Stimulated activated CD4-positive, alpha-beta T cell treated with anti-CD3 and anti-CD28 coated beads, Interleukin-15, amount 100 ng/mL, for 1 hour (primary cell): ENCODE measurements at places on chromosomes 11 and 22.
A peak's percentile ranks its signal among the peaks of the same experiment; 100 is the strongest.

DNA sequence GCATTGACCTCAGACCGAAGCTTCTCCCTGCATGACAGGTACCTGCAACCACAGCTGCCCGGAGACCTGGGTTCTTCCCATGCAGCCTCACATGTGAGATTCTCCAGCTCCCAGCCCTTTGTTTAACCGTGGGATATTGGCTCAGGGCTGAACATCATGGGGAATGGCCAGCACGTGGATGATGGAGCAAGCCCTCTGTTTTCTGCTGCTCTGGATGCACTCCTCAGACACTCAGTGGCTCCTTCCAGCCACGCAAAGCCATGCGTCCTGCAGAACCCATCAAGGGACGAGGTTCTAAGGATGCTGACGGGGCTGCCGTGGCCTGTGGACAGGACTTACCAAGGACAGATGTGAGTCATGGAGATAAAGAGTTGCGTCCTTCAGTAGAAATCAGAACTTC lies 639.1 kb downstream of the BRD1 start:
- DNase-seq, result no peak

DNA sequence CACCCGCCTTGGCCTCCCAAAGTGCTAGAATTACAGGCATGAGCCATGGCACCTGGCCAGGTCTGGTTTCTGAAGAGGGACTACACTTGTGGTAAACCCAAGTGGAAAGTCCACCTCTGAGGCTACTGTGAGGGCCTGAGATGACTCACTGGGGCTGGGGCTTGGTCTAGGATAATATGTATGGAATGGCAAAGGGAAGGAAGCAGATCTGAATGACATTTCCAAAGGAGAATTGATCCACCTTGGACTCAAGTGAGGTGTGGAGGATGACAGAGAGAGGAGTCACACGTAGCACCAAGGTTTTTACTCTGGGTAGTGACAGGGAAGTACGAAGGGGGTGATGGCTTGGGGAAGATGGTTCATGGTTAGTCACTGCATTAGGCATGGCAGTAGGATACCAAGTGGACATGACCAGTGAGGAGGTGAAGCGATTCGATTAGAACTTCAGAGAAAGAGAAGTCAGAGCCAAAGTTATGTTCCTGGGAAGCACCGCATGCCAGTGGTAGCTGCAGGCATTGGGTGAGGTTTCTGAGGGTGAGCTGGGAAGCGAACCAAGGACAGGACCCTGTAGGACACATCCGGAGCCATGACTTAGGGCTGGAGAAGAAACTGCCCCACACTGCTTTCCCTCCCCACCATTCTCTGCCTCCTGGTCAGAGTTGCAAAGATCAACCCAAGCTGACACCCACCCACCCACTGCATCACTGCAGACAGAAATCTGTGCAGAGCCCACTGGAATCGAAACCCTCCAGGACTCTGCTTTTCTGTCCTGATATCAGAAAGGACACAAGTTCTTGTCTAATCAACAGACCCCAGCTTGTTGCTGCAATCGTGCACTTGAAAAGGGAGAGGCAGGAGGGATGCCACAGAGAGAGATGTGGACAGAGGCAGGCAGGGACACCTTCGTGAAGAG lies 13.0 kb upstream of the BCL9L start:
- DNase-seq, result no peak

- DNase-seq, result no peak
These were observed 26.6 kb upstream of the ACER3 start for GRCh38 chr11:76834151-76834550.

DNA sequence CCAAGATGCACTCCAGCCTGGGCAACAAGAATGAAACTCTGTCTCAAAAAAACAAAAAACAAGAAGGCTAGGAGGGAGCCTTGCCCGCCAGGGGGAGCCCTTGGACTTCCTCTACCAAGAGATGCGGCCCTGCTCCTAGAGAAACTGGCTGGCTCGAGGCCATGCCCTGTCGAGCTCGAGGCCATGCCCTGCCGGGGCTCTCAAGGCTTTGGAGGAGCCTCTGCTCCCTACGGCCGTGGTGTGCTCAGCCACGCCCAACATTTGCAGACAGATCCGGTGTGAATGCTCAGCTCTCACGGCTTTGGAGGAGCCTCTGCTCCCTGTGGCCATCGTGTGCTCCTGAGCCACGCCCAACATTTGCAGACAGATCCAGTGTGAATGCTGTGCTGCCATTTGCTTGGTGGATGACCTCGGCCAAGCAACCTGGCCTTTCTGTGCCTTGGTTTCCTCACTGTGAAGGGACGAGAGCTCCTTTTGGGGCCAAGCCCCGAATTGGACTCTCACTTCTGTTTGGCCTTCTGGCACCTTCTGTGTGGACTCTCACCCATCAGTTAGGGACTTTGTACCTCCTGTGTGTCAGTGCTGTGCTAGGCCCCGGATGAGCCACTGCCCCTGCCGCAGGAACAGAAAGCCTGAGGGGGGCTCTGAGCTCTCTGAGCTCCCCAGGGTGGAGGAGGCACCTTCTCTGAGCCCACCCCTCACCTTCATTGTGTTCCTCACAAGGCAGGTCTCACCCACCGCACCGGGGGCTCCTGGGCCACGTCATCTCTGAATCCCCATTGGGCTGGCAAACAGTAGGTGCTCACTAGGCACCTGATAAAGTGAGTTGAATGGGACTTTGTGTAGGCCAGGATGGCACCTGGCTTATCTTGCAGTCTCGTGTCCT lies 14.1 kb downstream of the C11orf24 start:
- DNase-seq, result peak; percentile 93

DNA sequence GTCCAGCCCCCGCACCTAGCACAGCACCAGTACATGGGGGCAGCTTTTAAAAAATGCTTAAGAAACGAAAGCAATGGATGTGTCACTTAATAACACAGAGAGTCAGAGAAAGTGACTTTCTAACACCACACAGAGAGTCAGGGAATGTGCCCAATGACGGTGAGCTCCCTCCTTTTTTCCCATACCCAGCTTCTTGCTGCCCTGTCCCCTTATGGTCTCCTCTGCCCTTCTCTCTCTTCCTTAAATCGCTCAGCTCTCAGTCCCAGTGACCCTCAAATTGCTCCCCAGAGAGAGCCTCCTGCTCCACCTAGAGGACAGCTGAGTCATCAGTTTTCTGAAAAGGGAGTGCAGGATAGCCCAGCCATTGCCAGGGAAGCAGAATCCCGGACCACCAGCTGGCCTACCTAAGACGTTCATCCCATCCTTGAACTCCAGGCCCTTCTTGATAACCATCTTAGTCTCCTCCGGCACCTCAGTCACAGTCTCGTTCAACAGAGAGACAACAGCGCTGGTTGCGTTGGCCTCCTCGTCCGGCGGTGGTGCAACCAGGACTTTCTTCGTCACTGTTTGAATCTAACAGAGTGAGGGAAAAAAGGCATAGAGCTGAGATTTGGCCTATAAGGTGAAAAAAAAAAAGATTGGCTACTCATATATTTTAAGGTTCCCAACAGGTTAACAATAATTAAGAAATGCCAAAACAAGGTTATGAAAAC lies 113.5 kb downstream of the SLC1A2 start:
- peak; percentile 8 for DNase-seq

GRCh38 chr11:62004473-62004872 lies 37.0 kb upstream of the FTH1 start:
- DNase-seq, result no peak

GRCh38 chr22:24696551-24697001 lies 77.9 kb downstream of the PIWIL3 start:
- no peak for DNase-seq

GRCh38 chr11:18773681-18774080 lies 17.9 kb downstream of the PTPN5 start:
- no peak for DNase-seq

DNA sequence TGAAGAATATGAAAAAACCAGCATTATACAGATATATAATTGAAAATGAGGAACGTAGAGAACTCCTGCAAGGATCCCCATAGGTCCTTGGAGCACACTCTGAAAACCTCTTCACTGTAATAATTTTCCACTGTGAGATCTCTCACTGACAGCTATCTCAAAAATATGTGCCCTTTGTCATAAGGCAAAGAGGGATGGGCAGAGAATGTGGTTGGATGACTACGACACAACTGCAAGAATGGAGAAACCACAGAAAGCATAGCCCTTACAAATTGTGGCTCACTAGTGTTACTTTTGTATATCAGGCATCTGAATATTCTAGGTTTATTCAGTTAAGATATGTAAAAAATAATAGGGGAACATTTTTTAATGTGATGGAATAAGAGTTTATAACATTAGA lies 7.9 kb upstream of the CTSC start:
- DNase-seq, result no peak

GRCh38 chr11:73271936-73272679 lies at the start of gene P2RY6:
Gene P2RY6 (plus strand): TSS chr11:73272338. CDS start chr11:73296519, 24,181 bp downstream.
- DNase-seq, result no peak

- no peak for DNase-seq
These were observed 221.4 kb downstream of the BLID start for GRCh38 chr11:121894581-121894980.

- no peak for DNase-seq
These were observed 29.8 kb upstream of the CHRM4 start for GRCh38 chr11:46421257-46421880.

- DNase-seq, result no peak
These were observed 91.6 kb upstream of the OR9Q1 start for GRCh38 chr11:57932105-57932504.

- no peak for DNase-seq
These were observed 40.3 kb downstream of the MCHR1 start for GRCh38 chr22:40719599-40719998.

GRCh38 chr22:27110665-27111451 lies 453.5 kb downstream of the MIAT start:
- DNase-seq, result no peak

DNA sequence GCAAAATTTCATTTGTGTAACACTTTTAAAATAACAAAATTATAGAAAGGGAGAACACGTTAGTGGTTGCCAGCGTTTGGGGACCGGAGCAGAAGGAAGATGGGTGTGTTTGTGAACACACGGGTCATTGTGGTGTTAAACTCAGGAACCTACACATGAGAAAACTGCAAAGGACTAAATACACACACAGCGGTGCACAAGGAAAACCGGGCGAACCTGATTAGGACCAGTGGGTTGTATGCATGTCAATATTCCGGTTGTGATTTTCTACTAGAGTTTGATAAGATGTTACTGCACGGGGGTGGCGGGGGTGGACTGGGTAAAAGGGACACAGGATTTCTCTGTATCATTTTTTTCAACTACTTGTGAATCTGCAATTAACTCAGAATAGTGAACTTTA lies 351.2 kb downstream of the OPCML start:
- no peak for DNase-seq

- DNase-seq, result no peak
These were observed 146.2 kb downstream of the ATXN10 start for GRCh38 chr22:45817745-45818423.
